ENCODE measurements at places on chromosomes 5 and 9.

- no peak for DNase-seq
Observed at GRCh38 chr9:86072394-86072877, 26.9 kb downstream of the GOLM1 start.

DNA sequence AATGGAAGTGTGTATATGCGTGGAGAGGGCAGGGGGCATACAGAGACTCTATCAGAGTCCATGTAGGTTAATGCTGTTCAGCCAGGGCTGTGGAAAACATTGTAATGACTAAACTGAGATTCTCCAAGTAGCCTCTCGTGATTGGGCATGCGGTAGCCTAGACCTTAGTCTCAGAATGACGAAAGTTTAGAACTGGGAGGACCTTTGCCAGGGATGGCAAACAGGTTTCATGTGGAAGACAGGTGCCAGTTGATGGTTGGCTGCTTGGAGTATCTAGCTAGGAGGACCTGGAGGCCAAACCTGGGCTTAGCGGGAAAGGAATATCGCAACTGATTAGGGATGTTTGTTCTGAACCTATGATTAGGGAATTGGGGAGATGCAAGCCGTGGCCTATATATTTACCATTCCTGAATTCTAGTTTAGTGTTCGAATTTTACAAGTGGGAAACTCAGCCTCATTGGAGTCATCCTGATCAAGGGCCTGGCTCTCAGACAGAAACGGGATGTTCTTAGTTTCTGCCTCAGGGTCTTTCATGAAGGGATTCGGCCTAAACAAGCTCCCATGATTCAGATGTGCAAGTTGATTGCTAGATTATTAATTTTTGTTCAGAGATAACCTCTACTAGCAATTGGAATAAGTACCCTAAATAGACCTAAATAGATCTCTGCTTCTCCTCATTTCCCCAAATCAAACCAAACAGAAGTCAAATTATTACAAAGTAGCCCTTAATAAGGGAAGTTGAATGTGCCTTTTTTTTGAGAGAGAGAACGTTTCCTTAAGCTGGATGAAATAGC lies 26.8 kb upstream of the TJP2 start:
- no peak for DNase-seq

DNA sequence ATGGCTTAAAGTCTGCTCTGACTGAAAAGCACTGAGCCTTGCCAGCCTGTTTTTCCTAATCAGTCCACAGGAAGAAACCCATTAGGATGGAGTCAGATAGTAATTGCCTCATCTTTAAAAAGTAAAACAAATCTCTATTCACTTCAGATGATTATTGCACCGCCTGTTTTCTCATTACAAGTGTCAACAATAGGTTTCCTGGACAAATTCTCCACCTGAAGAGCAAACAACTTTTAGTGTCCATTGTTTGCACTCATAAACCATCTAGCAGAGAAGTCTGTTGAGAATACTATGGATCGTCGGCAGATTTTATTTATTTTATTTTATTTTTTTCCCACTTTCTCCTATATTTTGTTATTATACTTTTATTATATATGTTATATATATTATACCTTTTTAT lies 20.3 kb downstream of the C5orf63 start:
- no peak for DNase-seq

DNA sequence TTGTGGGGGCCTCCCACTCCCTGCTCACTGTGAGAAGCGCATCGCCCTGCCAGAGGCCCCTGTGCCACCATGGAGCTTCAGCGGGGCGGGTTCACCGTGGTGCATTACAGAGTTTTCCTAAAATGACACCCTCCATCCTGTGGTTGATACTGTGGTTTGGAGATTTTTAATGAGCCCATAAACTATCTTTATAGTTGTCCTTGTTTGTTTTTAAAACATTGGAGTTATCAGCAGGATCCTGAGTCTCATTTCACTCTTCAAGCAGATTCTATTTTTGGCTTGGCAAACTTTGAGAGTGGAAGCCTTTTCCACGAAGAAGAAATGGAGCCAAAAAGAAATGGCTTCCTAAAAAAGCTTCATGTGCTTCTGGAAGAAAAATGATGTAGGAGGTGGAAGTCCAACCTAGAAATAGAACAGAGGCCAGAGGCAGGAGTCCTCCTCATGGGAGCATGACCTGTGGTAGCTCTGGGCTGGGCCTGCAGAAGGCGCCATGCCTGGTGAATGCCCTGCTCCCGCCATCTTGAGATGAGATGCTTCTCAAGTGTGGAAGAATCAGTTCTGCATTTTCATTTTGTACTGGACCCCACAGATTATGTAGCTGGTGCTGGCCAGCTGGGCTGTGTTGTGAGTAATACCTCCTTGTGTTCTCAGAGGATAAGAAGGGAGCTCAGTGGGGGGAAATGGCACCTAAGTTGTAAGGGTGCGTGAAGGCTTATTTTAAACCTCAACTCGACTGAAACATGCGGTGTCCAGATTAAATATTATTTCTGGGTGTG lies 79.0 kb upstream of the RAI14 start:
- no peak for DNase-seq

GRCh38 chr9:20369391-20369790 lies 252.9 kb downstream of the MLLT3 start:
- no peak for DNase-seq

GRCh38 chr5:28947865-28948264 lies 1909.5 kb upstream of the CDH9 start:
- no peak for DNase-seq

All from NB4 (cell line).